ENCODE measurements at places on chromosomes 5 and 9.

- no peak for DNase-seq
Measured at GRCh38 chr9:135732569-135733257, 30.7 kb downstream of the KCNT1 start.

DNA sequence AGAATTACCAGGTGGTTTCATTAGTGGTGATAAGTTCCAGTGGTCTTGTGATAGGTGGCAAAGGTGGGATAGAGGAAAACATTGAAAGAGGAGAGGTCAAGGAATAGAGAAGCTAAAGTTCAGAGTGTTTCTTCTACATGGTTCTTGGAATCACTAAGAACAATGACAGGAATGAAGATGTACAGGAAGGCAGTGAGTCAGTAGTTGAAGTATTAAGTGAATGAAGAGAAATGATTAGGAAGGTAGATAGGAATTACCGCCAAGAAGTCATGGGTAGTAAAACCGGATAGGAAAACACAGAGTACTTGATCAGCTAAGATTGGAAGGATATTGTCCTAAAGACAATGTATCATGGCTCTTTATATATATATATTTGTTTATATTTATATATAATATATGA lies 37.9 kb upstream of the RASA1 start:
- no peak for DNase-seq

- DNase-seq, result no peak
Measured at GRCh38 chr9:17627641-17628040, 48.8 kb downstream of the SH3GL2 start.

- DNase-seq, result no peak
Measured at GRCh38 chr5:110361471-110361870, 365.0 kb downstream of the TMEM232 start.

GRCh38 chr5:91430949-91431348 lies 47.8 kb upstream of the ARRDC3 start:
- DNase-seq, result no peak

- no peak for DNase-seq
Measured at GRCh38 chr5:15249152-15249551, 250.8 kb upstream of the FBXL7 start.

DNA sequence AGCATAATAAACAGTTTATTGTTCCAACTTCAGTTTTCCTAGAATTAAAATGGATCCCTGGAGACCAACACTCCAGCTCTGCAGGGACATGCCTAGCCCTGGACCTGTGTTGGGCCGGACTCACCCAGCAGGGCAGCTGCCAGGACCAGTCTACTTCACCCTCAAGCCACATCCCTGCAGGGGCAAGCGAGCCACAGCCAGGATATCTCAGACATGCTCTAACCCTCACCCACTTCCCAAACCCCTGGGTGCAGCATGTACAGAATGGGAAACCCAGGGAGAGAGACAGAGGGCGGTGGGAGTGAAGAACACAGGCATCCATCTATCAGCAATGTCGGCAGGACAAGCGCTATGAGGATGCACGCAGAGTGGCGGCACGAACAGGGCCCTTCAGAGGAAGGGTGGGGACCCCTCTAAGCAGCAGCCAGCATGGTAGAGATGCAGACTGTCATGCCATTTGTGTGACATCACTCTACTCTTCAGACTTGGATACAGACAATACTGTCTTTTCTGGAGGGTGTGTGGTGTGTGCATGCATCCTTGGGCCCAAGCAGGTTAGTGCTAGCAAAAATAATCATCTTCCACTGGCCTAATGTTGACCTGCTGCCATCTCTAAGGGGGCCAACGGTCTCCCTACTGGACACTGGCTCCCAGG lies 83.1 kb downstream of the SEMA4D start:
- DNase-seq, result no peak

GRCh38 chr9:99340281-99340680 lies 118.2 kb downstream of the SEC61B start:
- no peak for DNase-seq

GRCh38 chr9:84850830-84851392 lies 181.4 kb downstream of the NTRK2 start:
- no peak for DNase-seq

DNA sequence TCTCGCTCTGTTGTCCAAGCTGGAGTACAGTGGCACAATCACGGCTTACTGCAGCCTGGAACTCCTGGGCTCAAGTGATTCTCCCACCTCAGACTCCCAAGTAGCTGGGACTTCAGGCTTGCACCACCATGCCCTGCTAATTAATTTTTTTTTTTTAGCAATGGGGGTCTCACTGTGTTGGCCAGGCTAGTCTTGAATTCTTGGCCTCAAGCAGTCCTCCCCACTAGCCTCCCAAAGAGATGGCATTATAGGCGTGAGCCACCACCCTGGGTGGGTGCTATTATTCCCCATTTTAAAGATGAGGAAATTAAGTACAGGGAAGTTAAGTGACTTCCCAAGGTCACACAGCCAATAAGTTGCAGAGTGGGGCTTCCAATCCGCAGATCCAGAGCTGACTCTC lies 1.7 kb downstream of the NNT start:
- DNase-seq, result no peak

- no peak for DNase-seq
Measured at GRCh38 chr9:138053321-138053868, 175.8 kb downstream of the CACNA1B start.

GRCh38 chr5:149740866-149741459 lies 10.9 kb downstream of the PPARGC1B start:
- DNase-seq, result no peak

- DNase-seq, result no peak
Measured at GRCh38 chr9:38626006-38626405, 5.6 kb upstream of the ANKRD18A start.

DNA sequence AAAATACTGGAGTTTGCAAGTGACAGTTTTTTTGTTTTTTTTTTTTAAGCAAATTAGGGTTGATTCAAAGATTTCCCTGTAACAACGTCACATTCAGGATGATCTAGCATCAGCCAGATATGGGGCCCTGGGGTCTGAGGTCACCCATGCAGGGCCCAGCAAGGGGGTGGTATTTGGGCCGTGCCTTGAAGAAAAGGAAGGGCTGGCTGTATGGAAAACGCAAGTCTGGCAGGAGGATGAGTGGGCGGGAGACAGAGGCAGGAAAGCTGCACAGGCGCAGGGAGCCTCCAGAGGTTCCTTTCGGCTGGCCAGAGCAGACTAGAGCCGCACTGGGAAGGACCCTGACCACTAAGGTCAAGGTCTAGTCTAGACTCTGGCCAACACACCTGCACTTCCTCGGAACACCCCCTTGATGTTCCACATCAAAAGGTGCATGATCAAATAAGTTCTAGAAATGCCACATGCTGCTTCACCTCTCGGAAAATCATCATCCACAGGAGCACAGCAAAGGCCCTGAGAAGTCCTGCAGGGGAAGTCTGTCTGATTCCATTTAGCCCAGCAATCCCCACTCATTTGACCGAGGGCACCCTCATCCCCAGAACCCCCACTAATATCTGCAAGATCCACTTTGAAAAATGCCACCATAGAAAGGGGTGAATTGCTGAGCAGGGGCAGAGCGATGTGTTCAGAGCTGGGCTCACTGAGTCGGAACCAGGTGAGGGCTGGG lies 21.1 kb upstream of the CPLX2 start:
- no peak for DNase-seq

DNA sequence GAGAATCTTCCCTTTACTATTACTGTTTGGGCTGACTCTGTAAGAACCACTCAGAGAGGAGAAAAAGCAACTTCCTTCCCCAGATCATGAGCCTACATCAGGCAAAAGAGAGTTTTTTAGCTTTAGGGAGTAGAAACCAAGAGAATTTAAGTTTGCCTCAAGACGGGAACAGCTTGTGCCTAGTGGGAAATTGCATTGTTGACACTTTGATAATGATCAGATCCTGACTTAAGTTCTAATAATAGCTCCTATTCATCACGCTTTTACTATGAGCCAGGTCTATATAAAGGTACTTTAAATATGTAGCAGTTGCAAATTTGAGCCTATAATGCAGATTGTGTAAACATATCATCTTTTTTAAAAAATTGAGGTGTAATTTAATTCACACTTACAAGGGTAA lies 298.2 kb downstream of the MAN2A1 start:
- no peak for DNase-seq

GRCh38 chr9:73565026-73565425 lies 413.4 kb downstream of the ANXA1 start:
- no peak for DNase-seq

DNA sequence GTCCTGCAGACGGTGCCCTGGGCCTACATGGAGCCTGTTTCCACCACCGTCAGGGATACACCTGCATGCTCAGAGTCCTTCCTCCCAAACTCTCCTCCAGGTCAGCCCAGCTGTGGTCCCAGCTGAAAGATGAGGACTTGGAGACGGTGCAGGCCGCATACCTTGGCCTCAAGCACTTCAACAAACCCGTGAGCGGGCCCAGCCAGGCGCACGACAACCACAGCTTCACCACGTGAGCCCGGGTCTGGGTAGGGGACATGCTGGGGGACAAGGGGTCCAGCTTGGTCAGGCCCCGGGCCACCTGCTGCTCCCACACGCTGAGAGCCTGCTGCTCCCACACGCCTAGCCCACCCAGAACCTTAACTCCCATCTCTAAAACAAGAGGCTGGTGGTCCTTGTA lies 16.6 kb upstream of the CARD19 start:
- peak; percentile 22 for DNase-seq
